ENCODE measurements at places on chromosomes 1 and 21.

DNA sequence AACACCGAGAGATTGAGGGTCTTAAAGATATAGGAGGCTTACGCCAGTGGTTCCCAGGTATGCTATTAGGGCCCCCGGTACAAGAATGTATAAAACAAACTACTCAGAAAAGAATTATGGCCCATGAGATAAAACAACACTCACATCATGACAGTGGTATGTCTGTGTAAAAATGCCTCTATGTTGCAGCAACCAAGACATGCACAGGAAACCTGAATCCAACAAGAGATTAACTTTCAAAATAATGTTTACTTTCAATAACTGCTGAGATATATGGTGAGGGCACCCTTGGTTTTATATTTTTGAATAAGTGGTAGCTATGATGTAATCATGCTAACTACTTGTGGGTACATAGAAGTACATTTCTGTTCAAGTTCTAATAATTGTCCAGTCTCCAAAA is 74.9 kb downstream of the PUM1 start:
- DNase-seq, result no peak

DNA sequence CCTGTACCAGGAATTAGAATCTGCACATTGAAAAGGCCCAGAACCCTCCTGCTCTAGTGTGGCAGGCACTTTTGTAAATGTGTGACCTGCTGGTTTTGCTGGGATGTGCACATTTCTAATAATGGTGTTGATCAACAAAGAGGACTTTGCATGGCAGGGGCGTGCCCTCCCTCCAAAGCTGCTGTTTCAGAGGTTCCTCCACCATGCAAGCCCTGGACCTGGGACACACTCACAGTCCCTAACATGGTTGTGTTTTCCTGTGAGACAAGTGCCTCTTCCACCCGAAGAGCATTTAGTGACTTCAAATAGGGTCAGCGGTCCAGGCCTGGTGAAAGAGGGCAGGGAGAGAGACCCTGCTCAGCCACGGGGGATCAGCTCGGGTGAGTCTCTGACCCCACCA is 28.1 kb downstream of the TENT5C start:
- DNase-seq, result no peak

DNA sequence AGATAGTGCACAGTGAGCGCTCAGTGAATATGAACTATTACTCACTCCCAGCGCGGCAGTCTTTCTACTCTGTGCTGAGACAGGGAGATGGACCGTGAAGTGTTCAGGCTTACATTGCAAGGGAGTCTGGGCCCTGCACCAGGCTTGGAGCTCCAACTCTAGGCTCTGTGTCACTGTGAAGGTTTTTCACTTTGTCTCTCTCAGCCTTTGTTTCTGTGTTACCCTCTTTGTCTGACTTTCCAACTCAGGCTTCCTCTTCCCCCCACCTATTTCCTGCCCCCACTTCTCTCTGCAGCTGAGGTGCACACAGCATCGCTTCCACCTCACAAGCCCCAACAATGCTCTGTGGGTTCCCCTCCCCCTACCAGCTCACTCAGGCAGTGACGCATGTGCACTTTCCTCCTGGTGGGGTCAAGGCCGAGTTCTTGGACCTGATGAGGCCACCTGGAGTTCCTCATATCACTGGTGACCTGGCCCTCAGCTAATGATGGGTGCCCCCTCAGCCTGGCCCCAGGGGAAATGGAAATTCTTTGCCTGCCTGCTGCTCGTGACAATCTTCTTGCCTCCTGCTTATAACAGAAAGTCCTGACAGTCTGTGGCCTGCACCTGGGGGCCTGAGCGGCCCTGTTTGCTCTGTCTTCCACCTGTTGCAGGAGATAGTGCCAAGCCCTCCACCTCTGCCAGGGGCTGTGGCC is 1.1 kb upstream of the LCK start:
- DNase-seq, result no peak

DNA sequence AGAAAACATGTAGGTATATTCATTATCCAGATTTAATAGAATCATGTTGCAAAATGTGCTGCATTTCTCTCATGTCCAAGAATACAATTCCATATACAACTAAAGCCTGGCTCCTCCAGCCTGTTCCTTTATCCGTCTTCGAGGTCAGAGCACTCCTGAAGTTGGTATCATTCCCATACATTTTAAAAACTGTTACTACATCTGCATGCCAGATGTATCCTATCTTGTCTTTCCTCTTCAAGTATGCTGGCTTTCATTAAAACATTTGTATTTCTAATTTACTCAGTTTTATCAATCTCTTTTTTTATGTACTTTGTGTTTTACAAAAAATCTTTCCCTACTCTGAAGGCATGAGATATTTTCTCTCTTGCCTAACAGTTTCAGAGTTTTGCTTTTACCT is 536.6 kb upstream of the USP24 start:
- no peak for DNase-seq

DNA sequence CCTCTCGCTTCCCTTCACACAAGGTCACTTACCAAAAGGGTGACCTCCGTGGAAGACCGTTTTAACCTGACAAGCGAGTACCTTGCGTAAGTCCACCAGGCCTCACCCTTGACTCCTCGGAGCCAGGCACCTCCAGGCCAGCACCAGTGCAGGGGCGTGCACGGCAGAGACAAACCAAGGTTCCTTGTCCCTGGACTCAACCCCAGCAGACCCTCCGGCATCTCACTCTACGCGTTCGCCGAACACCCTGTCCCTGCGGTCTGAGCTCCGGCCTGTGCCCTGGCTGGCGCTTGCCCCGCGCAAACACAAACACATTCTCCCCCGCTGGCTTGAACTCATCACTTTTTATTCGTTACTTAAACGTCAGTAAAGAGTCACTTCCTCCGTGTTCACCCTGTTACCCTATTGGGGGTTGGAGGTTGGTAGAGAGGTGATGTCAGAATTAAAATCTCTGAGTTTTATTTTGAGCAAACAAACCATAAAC is 4.5 kb downstream of the TBX15 start:
- DNase-seq, result no peak

- DNase-seq, result no peak
Observed at GRCh38 chr1:29674627-29675326, 438.5 kb downstream of the PTPRU start.

DNA sequence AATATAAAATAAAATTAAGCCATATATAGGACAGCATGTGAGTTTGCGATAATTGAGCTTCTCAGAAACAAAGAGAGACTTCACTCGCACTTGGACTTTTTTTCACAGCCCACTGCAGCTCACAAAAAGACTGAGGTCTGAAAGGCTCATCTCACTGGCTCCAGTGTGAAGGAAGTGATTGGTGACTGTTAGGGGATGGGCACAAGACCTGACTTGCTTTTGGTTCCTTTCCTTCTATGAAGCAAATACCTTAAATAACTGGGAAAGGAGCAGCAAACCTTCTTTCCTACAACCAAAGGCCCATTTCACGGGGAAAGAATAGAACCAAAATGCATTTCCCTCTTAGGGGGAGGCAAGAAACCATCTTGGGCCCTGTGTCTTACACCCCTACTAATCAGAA is 13.1 kb upstream of the TTLL7 start:
- no peak for DNase-seq

DNA sequence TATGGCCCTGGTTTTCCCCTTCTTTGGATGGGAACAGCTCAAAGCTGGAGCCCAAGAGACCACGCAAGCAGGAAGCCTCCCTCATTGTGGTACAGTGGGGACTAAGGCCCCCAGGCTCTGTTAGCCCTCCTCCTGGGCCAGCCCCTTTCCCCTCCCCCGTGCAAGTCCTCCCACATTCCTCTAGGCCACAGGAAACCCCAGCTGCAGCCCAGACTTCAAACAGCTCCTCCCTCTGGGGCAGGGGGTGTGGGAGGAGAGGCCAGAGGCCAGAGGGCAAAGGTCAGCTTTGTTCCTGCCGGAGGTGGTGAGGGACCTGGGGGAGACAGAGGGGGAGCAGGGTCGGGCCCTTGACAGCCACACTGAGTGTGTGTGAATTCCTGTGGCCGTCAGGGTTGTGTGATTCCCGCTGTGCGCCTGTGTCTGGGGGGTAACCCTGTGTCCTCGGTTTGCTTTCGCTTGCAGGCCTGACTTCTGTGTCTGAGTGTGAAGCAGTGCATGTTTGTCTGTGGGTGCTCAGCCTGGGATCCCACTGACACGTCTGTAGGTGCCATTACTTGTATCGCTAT is 3.4 kb upstream of the AHDC1 start:
- no peak for DNase-seq
